ENCODE measurements at places on chromosomes 1 and 21.

- no peak for DNase-seq
These were observed 4.8 kb downstream of the MGST3 start for GRCh38 chr1:165635823-165636222.

DNA sequence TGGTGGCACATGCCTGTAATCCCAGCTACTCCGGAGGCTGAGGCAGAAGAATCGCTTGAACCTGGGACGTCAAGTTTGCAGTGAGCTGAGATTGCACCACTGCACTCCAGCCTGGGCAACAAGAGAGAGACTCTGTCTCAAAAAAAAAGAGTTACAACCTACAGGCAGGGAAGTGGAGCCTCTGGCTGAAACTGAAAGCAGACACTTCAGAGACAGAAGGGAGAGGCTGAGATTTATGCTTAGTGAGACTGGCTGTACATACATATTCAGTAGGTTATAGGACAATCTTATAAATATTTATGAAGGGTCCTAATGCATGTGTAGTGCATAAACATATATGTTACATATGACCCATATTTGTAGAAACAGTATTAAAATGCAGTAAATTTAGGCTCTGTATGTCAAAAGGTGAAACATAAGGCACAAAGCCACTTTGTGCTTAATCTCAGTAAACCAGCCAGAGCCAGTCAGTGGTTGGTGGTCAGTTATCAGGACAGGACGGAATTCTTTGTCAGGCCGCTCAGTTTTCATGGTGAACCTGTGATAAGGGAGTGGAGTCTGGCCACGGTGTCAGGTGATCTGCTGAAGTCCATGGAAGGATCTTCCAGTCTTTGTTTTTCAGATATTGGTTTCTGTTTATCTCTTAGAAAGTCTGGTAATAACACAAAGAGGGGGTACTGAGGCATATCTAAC lies 13.7 kb downstream of the RHEX start:
- no peak for DNase-seq

DNA sequence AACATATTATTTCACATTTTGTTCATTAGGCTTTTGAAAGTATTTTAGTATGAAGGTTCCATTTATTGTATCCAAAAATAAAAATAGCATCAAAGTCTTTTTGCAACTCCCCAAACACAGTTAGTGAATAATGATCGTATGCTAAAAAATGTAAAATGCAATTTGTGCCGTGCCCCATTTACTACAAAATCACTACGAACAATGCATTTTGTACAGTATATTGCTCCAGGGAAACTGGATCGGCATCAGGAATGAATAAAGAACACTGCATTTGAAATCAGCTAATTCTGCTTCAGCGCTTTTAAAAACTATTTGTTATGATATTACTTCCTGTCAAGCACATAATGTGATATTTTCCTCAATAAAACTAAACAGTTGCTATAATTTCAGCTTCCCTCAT lies 547.8 kb downstream of the DPYD start:
- DNase-seq = no peak

DNA sequence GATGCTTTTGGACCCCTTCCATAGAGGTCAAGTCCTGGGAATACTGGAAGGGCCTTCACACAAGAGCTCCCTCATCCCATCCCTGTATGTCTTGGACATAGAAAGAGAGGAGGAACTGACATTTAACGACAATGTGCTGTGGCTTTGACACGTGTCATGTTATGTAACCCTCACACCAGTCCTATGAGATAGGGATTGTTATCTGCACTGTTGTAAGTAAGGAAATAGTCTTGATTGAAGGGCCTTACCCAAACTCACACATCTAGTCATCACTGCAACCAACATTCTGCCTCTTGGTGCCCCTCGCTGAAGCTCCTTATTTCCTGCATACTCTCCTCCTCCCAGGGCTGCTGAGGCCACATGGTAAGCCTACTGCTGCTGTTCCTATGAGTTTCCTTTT lies 63.7 kb upstream of the ANGPTL1 start:
- DNase-seq = peak; percentile 97

DNA sequence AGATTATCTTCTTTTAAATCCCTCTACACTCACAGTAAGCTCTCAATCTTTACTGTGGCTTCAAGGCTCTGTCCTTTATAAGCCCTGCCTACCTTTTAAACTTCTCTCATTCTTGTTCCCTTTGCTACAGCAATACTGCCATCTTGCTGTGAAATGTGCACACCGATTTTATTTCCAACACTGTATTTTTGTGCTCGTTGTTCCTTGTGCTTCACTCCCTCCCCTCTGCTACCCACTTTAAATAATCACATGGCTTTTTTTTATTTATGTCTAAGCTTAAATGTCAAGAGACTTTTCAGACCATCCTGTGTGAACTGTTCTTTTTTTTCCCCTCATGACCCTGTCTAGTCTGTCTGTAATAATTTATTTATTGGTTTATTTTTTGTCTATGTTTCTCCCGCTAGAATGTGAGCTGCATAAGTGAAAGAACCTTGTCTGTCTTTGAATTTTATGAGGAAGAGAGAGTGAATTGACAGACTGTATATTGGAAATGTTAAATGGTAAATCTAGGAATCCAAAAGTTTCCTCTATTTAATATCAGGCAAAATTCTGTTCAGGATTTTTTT lies 45.7 kb downstream of the ABCD3 start:
- DNase-seq = peak; percentile 71

DNA sequence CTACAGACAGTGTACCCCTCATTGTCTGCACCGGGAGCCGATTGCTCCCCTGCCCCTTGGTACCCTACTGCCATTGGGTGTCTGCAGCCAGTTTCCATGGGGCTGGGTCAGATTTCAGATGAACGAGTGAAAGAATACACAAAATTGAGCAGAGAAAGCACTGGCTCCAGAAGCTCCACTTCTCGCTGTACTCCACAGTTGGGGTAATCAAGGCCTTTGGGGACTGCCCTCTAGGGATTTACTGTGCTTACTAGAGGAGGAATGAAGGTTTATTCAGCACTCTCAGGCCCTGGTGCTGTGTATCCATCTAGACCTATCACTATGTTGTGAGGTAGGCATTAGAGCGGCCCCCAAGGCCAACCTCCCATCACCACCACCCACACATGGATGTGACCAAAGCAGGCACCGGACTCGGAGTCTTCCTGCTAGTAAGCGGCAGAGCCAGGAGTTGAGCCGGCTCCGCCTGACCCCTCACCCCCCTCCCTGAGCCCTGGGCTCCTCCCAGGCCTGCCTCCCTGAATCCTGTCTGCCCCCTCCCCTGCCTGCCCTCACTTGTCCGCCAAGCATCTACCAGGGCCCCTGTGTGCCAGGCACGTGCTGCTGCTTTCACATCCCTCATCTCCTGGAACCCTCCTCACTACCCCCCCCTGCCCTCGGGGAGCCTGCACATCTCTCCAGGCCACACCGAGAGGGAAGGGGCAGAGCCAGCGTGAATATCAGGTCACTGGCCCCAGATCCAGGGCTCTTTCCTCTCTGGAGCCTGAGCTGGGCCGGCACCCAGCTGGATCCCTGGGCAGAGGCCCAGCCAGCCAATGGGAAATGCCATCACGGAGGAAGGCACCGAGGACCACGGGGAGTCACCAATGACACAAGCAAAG lies 23.3 kb downstream of the KCNN3 start:
- DNase-seq = no peak

DNA sequence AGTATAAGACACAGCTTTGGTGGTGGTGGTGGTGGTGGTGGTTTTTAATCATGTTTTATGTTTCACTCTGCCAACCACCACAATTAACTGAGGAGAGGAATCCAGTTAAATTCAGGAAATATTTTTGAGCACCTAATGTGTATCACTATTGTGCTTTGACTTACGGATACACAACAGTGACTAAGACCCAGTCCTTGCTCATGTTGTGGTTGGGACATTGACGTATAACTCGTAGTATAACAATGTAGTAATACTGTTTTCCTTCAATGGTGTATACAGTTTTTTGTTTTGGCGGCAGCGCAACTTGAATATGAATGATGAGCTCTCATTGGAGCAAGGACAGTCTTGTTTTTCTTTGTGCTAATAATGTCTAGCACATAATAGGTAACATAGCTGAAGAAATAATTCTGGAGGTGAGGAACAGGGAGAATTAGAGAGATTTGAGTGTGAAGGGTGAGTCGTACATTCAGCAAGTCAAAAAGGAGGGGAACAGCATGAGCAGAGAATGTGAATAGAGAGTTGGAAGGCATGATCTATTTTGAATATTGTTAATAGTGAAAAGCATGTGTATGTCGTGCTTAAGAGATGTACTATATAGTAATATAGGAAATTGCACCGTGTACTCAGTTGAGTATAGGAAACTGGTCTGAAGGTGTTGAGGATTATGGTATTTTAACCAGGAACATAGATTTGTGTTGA lies 5.5 kb downstream of the CACYBP start:
- no peak for DNase-seq

GRCh38 chr1:207034208-207034607 lies 1.7 kb upstream of the C1orf116 start:
- DNase-seq = no peak

DNA sequence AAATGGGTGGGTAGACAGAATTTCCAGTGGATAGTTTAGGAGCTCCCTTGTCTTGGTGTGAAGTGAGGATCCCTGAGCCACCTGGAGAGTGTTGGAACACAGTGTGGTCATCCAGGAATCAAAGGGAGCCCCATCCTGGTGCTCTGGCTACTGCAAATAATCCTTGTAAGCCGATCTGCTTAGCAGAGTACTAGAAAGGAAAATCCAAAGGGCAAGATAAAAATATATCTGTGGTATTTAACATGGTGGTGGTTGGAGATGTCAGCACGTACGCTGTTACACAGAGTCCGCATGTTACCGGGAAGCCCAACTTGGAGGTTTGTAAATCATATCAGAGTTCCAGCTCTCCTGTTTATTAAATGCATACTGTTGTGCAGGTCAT lies 39.0 kb downstream of the VANGL1 start:
- DNase-seq = no peak

- peak; percentile 79 for DNase-seq
These were observed 6.1 kb upstream of the ADAM15 start for GRCh38 chr1:155044812-155045657.

DNA sequence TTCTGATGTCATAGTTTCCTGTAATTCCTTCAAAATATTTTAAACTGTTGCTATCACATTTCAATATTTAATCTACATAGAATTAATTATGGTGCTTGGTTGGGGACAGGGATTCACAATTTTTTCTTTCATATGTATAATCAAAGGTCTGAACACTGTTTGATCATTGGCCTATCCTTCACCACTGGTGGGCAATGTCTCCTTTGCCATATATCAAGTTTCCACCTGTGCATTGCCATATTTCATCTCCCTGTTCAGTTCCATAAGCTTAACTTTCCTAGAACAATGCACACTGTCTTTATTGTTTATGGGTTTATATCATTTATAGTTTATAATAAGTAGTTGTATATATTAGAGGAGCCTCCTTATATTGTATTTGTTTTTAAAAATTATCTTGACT lies 374.9 kb upstream of the PTBP2 start:
- no peak for DNase-seq

DNA sequence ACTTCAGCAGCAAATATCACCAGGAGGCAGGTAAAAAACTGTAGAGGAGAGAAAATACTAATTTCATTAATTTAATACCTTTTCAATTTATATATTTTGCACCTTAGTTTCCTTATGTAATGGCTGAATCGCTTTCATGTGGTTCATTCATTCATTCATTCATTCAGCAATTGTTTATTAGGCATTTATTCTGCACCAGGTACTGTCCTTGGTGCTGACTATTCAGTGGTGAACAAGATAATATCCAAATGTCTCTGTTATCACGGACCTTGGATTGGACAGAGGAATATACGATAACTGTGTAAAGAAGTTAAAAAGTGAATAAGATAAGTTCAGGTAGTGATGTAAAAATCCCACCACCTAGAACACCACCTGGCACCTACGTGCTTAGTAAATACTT lies 28.8 kb downstream of the TSPAN2 start:
- no peak for DNase-seq

GRCh38 chr1:1169429-1170214 lies 4.1 kb upstream of the TTLL10 start:
- peak; percentile 72 for DNase-seq

DNA sequence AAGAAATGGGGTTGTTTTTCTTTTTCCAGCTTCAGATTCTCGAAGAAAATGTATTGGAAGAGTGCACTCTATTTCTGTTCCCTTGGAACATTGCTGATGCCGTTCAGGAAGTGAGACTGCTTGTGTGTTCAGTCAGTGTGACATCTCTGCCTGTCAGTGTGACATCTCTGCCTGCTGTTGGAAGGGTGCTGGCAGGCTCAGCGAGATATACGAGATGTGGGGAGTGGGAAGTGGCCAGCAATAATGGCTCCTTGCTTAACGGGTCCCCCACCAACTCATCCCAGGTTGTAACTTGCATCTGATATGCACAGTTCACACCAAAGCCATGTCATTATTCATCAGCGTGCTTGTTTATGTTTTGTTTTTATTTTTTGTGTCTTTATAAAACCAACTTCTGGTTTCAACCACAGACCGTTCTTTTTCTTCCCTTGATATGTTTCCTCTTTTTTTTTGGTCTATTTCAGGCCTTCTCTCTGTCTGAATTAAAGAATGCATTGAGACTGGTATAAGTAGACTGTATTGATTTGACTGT lies 145.4 kb downstream of the GALNT2 start:
- no peak for DNase-seq

- no peak for DNase-seq
These were observed 107.7 kb upstream of the TMPRSS2 start for GRCh38 chr21:41615613-41616012.

DNA sequence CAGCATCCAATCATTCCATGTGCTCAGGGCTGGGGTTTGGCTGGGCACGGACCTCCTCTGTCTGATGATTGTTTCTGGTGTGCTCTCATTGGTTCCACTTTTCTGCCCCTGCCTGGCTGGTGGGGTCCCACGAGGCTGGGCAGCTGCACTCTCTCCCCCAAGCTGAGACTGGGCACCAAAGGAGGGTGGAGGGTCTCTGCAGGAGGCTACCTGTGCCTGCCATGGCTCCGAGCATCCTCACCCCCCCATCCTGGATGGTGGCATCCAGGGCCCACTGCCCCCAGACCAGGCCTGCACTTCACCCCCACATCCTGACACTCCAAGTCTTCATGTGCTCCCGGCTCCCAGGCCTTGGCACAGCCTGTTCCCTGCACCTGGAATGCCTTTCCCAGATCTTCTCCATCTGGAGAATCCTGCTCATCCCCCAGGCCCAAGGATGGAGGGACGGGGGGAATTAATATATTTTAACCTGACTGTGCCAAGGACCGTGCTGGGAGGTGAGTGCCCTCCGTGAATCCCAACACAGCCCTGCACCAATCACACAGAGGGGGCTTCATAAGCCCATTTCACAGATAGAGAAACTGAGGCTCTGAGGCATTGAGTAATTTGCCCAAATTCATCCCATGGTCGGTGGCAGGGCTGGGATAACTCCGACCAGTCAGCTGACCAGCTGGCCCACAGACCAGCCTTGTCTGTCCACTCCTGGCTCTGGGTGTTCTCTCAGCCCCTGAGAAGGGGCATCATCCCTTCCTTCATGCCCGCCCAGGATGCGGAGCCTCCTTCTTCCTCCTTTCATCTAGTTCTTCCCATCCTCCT lies 403.4 kb downstream of the MATN1 start:
- no peak for DNase-seq

GRCh38 chr1:66124670-66125069 lies 332.0 kb downstream of the PDE4B start:
- no peak for DNase-seq
